Activated naive CD4-positive, alpha-beta T cell treated with anti-CD3 and anti-CD28 coated beads, Interleukin-2, amount 50 U/mL, for 16 hours (primary cell): ENCODE measurements at places on chromosomes 5 and 9.
A peak's percentile ranks its signal among the peaks of the same experiment; 100 is the strongest.

- DNase-seq, result no peak
Measured at GRCh38 chr9:27351438-27351837, 54.5 kb upstream of the EQTN start.

DNA sequence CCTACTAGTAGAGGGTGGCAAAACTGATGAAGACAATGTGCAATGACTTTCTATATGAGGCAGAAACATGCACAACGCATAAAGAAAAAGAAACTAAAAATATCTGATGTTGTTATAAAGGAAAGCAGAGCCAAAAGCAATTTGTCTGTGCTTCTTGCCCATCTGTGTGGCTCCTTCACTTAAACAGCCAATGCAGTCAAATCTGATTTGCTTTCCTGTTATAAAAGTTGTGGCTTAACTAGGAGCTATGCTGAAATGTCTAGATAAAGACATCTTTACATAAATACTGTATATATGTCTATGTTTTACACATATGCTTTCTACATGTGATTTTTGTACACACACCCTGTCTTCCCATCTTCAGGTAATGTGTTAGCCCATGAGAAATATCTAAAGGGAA is 508.2 kb downstream of the CETN3 start:
- DNase-seq, result no peak

- peak; percentile 18 for DNase-seq
Measured at GRCh38 chr5:139903795-139904565, 108.4 kb downstream of the PSD2 start.

GRCh38 chr9:81620002-81620390 is 69.4 kb downstream of the TLE1 start:
- DNase-seq, result no peak

DNA sequence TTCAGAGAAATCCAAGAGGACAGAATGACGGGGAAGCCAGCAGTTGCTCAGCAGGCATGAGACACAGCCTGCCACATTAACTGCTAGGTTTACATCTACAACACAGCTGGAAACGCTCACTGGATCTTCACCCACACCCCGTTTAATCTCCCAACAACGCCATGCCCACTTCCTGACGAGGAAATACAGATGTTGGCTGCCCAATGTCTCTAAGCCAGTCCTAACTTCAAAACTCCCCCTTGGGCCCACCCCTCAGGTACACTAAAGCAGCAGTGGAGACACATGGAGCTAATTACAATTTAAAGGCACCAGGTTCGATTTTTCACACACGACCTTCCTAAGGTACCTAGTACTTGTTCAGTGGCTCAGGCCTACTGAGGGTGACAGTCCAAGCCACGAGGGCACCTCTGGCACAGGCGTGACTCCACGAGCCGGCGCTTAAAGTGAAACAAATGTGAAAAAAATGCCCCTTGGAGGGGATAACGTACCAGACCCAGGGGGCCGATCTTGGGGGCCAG is 904 bp downstream of the RPL12 start:
- DNase-seq, result no peak

DNA sequence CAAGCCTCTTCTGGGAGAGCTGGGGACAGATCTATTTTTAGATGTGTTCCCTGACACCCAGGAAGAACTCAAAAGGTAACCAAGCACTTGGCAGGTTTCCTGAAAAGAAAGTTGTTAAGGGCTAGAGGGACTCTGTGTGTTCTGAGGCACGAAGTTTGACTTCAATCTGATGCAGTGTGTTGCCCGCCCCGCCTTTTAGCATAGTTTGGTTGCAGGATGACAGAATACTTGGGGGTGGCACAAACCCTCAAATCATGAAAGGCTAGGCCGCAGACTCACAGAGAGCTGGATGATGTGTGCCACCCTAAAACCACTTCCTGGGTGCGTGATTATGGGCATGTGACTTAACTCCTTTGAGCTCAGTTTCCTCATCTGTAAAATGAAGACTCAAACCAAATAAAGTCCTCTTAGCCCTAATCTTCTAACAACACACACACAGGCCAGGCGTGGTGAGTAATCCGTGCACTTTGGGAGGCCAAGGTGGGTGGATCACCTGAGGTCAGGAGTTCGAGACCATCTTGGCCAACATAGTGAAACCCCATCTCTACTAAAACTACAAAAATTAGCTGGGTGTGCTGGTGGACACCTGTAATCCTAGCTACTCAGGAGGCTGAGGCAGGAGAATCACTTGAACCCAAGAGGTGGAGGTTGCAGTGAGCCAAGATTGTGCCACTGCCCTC is 12.8 kb upstream of the NDFIP1 start:
- peak; percentile 81 for DNase-seq

DNA sequence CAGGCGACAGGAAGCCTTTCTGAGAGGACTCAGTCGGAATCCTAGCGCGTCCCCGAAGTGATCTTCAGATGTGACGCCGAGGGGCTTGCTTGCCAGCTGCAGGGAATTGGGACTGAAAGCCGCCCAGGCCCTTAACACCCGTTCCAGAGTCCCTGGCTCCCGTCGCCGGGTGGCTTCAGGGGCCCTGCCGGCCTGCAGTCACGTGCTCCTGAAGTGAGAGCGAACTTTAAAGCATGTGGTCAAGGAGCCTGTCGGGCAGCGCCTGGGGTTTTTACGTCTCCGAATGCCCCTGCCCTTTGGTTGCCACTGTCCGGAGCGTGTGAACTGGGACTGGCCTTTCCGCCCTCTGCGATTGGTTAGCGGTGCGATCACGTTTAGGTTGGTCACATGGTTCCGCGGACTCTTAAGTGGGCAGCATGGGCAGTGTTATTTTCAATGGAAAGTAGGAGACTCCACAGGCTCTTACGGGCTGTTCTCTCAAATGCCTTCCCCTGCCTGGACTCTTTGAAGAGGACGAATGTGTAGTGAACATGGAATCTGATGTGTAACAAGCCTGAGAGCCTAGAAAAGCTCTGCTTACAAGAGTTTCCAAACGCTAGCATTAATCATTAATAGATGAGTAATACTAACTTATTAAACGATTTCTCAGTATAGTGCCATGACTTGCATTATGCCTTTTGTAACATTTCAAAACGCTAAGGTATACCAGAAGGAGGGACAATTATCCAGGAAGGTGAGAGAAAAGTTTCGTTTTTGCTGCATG is 1.9 kb downstream of the VLDLR start:
- no peak for DNase-seq

GRCh38 chr9:34381323-34381722 is 4.6 kb upstream of the MYORG start:
- DNase-seq, result no peak

DNA sequence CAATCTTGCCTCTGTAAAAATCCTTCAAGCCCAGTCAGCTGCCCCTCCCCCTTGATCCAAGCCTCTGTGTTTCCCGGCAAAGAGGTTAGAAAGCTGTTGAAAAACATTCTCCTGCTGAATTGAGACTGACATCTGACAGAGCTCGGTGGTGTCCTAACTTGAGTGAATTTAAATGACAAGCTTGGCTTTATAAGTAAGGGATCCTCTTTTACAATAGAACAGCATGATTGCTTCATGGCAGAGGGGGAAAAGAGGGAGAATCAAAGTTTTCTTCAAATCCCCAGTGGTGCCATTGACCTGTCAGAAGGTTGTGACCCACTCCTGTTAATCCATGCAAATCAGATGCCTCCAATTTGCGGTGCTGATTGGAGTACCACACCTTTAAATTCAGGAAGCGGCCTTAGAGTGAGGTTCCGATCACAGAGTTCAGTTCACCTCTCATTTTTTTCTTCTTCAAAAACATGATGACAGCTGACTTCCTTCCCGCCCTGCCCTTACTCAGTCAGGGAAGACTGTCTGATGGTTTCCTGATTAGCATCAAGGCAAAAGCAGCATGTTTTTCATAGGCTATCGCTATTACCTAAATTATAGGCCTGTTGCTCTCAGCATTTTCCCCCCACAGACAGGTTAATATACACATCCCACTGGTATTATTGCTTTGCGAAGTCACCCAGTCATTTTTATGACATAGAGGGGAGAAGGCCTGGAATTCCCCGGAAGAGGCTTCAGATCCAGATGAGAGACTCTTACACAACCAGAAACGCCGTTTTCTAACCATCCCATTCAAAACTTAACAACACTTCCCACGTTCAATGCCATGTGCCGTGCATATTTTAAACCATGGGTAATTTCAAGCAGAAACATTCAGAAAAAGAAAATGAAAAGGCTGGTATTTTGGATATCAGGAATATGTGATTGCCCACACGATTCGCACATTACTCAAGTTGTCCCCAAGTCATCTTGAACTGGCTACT is 141.4 kb downstream of the EBF1 start:
- no peak for DNase-seq

- no peak for DNase-seq
Measured at GRCh38 chr9:88782931-88783710, 208.1 kb upstream of the S1PR3 start.

DNA sequence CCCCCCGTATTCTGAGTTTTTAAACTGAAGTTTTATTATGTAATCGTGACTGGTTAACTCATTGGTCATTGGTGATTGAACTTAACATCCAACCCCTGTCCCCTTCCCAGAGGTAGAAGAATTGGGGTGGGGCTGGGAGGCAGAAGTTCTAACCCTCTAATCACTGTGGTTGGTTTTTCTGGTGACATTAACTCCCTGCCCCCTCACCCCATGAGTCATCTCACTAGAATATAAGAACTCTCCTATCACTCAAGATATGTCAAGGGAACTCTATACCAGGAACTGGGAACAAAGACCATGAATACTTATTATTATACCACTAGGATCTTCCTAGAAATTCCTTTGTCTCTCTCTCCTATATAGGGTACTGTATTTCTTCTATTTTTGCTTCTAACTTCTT is 52.3 kb upstream of the CAVIN4 start:
- no peak for DNase-seq

GRCh38 chr5:126351153-126351552 is 72.1 kb upstream of the GRAMD2B start:
- no peak for DNase-seq

DNA sequence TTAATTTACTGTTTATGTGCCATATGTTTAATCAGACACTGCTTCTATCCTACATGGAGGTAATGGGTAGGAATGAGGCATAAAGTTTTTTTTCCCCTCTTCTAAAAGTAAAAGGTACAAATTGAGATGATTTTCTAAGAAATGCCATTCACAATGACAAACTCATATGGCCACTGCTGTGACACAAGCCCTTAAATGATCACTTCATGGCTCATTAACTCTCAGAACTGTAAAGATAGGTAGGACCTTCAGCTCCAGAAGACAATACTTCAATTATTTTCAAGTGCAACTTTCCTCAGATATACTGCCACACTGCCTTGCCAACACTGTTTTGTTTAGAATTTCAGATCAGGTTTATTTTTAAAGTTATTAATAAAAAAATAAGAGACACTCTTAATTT is 362.9 kb upstream of the ZNF608 start:
- DNase-seq, result no peak

- peak; percentile 49 for DNase-seq
Measured at GRCh38 chr9:120755810-120756434, 37.3 kb downstream of the FBXW2 start.

- no peak for DNase-seq
Measured at GRCh38 chr9:7784472-7784871, 15.1 kb downstream of the DMAC1 start.

GRCh38 chr9:133524146-133524545 is 613 bp downstream of the MYMK start:
- no peak for DNase-seq

GRCh38 chr9:99633265-99633664 is 188.4 kb upstream of the NR4A3 start:
- no peak for DNase-seq

DNA sequence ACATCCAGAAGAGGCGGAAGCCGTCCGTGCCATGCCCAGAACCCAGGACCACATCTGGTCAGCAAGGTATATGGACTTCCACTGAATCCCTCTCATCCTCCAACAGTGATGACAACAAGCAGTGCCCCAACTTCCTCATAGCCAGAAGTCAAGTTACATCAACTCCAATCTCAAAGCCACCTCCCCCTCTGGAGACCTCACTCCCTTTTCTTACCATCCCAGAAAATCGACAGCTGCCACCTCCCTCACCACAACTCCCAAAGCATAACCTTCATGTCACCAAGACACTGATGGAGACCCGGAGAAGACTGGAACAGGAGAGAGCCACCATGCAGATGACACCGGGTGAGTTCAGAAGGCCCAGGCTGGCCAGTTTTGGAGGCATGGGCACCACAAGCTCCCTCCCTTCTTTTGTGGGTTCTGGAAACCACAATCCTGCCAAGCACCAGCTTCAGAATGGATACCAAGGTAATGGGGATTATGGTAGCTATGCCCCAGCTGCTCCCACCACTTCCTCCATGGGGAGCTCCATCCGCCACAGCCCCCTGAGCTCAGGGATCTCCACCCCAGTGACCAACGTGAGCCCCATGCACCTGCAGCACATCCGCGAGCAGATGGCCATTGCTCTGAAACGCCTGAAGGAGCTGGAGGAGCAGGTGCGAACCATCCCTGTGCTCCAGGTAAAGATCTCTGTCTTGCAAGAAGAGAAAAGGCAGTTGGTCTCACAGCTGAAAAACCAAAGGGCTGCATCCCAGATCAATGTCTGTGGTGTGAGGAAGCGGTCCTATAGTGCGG is 130.3 kb upstream of the DMRT1 start:
- no peak for DNase-seq

DNA sequence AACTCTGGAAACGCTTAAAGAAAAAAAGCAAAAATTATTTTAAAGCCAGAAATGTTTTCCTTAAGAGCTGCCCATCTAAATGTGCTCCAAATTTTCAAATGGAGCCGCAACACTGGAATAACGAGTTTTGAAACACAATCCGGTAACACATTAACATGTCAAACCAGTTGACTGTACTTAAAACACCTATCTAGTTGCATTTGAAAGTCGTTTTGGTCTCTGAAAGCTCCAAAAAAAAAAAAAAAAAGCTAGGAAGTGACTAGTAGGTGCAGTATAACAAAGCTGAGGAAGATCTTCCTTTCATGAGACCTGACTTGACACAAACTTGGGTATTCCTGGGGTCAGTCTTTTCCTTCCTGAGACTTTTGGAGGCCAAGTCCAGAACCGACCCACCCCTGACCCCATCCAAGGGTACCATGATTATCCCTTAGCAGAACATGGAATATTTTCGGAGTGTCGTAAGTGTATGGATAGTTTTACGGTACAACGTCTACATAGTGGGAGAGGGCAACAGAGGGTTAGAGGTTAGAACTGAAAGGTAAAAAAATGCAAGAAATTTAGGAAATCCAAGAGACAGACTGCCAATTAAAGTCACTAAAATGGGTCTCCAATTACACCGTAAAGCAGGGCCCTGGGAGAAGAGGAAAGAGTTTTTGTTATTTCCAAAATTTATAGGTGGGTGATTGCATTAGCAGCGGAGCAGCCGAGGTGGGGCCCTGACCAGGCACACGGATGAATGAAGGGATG is 812 bp downstream of the CETN3 start:
- no peak for DNase-seq

DNA sequence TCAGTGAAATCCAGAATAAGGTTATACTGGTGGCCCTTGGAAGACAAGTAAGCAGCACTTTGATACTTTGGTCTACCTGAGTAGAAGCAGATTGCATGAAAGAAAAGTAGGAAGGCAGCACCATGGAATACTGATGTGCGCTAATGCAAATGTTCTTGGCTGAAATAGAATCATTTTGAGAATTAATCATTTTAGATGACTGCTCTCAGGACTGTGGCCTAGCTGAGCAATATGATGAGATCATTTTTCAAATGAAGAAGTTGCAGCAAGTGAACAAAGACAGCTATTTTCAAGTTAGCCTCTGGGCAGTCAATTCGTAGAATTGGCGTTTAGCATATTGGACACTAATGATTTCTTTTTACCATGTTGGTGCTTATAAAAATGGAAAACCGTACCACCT is 483.5 kb downstream of the TMEM232 start:
- DNase-seq, result no peak

- DNase-seq, result no peak
Measured at GRCh38 chr5:14364096-14364495, 217.5 kb upstream of the OTULINL start.
